Activated CD8-positive, alpha-beta memory T cell treated with anti-CD3 and anti-CD28 coated beads for 4 hours (primary cell): ENCODE measurements at places on chromosomes 5 and 9.

- no peak for DNase-seq
Observed at GRCh38 chr9:113796646-113797426, 79.3 kb upstream of the ZNF618 start.

DNA sequence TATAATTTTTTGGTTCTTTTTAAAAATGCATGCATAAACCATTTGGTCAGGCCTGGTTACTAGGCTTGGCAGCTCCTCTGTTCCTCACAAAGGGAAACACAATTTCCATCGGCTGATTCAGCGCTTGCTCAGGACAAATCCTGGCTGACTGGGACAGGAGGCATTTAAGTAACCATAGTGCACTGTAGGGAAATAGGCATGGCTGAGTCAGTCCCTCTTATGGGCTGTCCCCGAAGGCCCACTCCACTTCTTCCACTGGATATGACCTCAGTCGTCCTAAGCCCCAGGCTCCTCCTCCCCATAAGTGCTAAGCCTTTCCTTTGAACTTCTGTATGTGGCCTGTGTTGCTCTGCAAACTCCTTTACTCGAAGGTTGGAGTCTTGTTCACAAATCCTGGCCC lies 71.2 kb upstream of the GLIS3 start:
- DNase-seq = no peak

GRCh38 chr9:15622318-15622971 lies 69.6 kb downstream of the CCDC171 start:
- no peak for DNase-seq

GRCh38 chr9:90460220-90460619 lies 182.4 kb downstream of the DIRAS2 start:
- no peak for DNase-seq

DNA sequence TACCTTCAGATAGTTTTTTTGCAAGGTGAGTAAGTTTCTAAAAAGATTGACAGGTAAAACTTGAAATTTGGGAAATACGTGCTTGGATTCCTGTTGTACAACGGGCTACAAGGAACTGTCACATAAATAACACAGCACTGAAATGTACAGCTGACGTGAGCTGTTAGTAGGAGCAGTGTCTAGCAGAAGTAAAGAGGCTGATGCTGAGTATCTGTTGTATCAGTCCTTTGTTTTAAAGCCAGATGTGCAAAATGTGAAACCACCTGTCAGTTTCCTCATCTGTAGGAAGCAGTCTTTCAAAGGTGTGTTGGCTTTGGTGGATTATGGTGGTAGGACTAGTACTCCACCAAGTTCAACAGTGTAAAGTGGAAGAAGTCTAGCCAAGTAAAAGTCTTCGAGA lies 122.3 kb downstream of the EFNA5 start:
- no peak for DNase-seq

DNA sequence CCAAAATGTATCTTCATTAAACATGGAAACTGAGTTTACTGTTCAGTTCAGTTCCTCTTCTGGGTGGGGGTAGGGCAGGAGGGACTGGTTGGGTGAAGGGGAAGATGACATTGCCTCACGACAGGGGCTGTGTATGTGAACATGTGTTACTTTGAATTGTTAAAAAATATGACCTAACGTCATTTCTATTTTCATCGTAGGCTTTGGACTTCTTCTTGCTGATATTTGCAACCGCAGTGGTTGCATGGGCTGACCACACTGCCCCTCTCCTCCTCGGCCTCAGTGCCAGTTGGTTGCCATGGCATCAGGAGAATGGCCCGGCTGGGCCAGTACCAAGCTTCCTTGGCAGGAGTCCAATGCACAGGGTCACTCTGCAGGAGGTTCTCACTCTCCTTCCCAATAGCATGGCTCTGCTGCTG lies 41.5 kb downstream of the HACD4 start:
- no peak for DNase-seq

- DNase-seq = no peak
Observed at GRCh38 chr5:36298552-36298951, 3.1 kb downstream of the RANBP3L start.
